GM20000 (cell line): ENCODE measurements at places on chromosomes 1 and 21.

DNA sequence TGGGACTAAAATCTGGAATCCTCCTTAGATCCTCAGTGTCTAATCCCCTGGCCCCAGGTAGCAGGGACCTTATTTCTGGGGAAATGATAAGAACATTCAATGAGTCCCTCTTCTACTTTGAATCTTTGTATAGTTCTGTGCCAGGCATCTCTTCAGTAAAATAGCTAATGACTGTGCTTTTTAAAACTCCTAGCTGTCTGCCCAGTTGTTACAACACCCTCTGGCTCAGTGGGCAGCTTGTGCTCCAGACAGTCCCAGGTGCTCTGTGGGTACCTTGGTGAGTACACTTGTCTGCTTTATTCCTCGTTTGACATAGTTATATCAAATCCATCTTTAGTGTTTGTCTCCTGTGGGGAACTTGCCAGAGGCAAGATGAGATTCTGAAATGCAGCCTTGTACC lies 18.0 kb downstream of the TGFB2 start:
- no peak for DNase-seq

DNA sequence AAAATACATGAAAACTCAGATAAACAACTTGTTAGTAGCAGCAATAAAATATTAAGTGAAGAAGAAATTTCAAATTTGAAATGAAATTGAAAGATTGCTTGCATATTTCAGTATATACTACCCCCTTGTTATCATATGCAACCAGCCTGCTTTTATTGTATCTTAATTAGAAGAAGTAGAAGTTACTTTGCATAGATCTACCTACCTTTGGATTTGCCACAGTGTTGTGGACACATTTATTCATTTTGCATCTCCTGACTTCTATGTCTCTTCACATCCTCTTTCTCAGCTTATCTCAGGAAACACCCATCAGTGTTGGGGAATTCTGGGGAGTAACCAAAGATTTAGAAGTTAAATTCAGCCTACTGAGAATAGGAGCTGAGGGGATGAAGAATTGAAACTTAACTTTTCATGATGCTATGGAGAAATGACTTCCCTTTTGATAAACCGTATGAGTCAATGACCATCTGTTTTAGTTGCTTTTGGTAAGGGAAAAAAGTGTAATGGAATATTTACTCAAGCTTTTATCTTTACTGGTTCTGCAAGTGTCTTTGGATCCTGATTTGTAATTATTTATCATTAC lies 96.9 kb downstream of the RGL1 start:
- DNase-seq = no peak

DNA sequence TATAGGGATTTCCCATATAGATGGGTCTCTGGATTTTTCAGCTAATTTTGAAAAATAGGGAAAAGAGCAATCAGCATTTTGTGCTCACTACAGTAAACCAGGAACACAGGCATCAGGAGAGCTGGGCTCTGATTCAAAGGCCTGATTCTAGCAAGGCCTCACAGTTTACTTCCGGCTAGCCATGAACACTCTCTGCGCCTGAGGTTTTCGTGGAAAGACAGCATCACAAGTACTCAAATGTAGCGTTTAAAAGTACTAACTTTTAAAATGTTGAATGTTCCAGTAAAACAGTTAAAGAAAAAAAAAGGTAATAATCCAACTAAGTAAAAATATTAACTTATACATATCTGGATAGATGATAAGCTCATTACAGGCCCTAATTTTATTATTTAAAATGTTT lies 120.6 kb downstream of the SLC45A1 start:
- no peak for DNase-seq

DNA sequence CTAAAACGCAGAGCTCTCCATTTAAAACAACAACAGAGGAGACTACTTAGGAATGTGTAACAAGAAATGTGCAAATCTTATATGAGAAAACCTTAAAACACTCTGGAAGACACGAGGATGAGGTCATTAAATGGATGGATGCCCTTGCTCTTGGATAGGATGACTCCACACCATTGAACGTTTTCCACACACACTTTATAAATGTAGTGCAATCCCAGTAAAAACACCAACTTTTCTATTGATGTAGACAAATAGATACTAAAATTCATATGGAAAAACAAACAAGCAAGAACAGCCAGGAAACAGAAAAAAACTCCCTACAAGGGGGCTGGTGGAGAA lies 18.4 kb upstream of the COL6A1 start:
- no peak for DNase-seq

GRCh38 chr21:17900281-17900989 lies 81.3 kb upstream of the C21orf91 start:
- DNase-seq = no peak

GRCh38 chr1:151175863-151176262 lies at the start of gene TMOD4:
TSS of gene TMOD4 (minus strand) at chr1:151175981. CDS start at chr1:151174875, 1,106 bp downstream.
- DNase-seq = no peak

- DNase-seq = no peak
Observed at GRCh38 chr1:103900005-103900404, 150.3 kb downstream of the AMY1C start.

- no peak for DNase-seq
Observed at GRCh38 chr1:33468531-33468930, 3.9 kb upstream of the ZSCAN20 start.

- DNase-seq = no peak
Observed at GRCh38 chr1:210523830-210524229, 195.1 kb downstream of the HHAT start.

GRCh38 chr1:152901631-152902030 lies 6.7 kb upstream of the IVL start:
- no peak for DNase-seq

DNA sequence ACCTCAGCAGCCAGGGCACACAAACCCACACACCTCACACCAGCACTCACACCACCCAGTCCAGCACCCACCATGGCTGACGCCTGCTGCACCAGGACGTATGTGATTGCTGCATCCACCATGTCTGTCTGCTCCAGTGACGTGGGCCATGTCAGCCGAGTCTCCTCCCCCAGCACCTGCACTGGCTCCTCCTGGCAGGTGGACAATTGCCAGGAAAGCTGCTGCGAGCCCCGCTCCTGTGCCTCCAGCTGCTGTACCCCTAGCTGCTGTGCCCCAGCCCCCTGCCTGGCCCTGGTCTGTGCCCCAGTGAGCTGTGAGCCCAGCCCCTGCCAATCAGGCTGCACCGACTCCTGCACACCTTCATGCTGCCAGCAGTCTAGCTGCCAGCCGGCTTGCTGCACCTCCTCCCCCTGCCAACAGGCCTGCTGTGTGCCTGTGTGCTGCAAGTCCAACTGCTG lies at the start of gene KRTAP10-8:
Gene KRTAP10-8, plus strand, starts transcription at position 51 of the 458 bp plus-strand sequence. Its CDS starts 22 bp downstream, at position 73.
- DNase-seq = no peak

DNA sequence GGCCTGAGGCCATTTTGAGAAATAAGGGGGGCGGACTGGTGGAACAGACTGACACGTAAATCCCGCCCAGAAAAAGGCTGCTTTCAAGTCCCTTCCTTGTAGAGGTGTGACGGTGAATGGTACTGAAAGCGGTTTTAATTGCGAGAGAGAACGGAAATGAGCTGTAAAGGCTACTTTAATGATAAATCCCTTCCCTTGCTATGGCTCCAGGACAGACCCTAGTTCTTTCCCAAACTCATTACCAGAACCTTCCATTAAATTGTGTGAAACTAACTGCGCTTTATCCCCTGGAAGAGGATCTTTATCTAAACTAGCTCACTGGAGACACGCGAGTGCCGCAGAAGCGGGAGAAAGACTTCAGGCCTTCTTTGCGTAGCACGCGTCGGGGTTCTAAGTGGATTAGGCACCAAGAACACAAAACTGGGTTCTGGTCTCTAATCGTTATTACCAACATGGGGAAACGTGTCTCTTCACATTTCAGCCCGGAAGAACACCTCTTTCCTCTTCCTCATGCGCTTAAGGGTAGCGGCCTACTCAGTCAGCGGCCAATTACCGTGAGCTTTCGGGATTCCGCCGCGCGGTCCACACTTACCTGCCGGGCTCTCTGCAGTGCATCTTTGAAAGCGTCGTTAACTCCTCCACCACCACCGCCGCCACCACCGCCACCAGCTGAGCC lies 441 bp downstream of the FUBP1 start:
- DNase-seq = peak; percentile 75

- DNase-seq = no peak
Observed at GRCh38 chr21:27532076-27532475, 565.2 kb upstream of the ADAMTS5 start.

GRCh38 chr1:6962996-6963911 lies 178.0 kb downstream of the CAMTA1 start:
- DNase-seq = peak; percentile 74

DNA sequence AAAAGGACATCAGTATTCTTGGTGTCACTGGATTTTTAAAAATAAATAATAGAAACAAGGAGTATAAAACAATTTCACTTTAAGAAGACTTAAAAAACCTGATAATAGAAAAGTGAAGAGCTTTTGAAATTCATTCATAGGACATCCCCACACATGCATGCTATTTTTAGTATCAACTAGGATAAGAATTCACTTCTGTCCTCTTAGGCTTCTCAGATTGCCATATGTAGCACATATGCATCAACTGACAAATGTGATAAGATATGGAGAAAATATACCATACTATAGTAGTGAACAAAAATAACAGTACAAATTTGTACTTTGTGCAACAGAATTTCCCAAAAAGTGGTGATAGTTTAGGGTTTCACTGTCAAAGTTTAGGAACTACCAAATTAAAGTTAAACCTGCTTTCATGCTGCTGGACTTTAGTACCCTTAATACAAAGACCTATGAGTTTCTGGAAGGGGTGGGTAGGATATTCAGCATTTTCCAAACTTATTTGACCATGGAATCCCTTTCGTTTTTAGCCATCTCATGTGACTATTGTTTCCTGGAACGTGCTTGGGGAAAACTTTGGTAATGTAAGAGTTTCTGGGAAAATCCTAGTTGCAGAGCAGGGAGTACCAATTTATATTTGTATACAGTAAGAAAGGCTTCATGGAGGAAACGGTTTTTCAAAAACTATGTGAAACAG lies 19.8 kb downstream of the RPRD2 start:
- no peak for DNase-seq

DNA sequence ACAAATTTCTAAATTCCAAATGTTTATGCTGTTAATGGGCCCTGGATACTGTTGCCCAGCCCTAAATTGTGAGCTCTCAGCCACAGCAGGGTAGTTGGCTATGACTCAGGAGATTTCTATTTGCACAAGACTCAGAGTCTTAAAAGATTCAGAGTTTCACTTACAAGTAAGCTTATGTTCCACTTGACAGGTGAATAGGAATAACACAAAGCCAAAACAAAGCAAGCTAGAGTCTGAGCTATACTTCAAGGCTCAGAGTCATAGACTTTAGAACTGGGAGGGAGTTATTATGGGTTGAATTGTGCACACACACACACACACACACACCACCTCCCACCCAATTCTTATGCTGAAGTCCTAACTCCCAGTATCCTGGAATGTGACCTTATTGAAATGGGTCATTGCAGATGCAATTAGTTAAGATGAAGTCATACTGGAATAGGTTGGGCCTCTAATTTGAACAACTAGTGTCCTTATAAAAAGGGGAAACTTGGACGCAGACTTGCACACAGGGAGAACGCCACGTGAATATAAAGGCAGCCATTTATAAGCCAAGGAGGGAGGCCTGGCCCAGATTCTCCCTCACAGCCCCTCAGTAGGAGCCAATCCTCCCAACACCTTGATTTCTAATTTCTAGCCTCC lies 30.2 kb downstream of the PRDX6 start:
- no peak for DNase-seq

GRCh38 chr1:45570631-45571030 lies 13.2 kb upstream of the NASP start:
- no peak for DNase-seq

DNA sequence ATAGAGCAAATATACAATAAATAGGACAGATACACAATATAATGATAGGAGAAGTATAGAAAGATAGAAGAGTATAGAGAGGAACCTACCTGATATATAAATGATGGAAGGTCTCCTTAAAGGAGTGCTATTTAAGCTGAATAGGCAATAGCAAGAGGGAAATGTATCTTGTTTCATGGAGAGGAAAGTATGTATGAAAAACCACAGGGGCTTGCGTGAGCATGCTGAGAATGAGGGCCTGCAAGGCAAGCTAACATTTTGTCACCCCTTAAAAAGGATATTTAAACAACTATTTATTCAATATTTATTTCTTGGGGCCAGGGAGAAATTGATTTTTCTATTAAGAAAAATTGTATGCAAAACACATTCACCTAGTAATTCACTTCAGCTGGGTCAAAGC lies 150.9 kb upstream of the ZRANB2 start:
- no peak for DNase-seq

GRCh38 chr1:233261206-233261605 lies 34.3 kb downstream of the PCNX2 start:
- DNase-seq = peak; percentile 33

- peak; percentile 84 for DNase-seq
Observed at GRCh38 chr1:5745800-5746610, 246.2 kb downstream of the NPHP4 start.

DNA sequence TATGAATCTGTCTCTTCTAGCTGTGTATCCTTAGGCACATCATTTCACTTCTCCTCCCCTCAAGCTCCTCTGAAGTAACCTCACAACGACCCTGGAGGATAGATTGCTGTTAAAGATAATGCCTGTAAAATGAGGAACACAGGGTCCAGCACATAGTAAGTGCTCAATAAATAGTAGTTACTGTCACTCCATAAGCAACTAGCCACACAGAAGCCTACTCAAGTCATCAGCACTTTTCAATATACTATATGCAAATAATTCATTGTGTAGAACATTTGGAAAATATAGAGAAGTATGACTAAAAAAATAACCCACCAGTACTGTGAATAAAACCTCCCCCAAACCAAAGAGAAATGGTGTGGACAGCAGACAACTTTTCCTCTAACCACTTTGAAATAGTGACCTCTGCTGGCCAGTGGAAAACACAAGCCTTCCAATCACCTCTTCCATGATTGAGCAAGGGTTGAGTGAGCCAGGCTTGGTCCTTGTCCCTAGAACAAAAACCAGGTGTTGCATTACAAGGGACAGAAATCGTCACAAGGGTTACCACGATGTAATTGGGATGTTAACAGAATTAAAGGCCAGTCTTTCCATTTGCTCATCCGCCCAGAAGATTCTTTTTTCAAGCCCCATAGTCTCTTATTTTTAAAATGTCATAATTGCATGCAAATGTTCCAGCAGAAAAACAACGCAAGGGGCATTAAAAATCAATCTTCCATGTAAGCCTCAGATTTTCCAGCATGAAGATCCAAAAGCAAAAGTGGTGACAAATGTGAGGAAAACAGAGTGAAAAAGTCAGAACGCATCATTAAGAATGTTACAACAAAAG lies 15.7 kb upstream of the GLIS1 start:
- DNase-seq = peak; percentile 49

DNA sequence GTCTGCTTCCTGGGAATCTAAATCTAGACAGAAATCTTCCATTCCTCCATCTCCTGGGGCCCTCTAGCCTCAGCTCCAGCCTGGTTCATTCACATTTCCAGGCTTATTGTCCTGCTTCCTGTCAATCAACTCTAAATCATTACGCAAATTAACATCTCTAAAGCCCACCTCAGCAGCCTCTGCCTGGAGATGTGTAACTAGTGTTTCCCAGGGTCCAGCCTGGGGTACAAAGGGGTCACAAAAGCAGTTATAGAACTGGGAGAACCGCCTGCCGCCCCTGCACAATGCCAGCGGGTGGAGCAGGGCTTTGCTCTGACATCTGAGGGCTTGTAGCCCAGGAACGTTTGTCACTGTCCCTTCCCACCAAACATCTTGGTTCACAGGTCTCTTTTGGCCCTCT lies 373.5 kb downstream of the RRAGC start:
- no peak for DNase-seq

- no peak for DNase-seq
Observed at GRCh38 chr1:22639286-22639685, 2.9 kb downstream of the C1QA start.

GRCh38 chr1:27993241-27993640 lies 33.5 kb downstream of the XKR8 start:
- DNase-seq = no peak

GRCh38 chr1:41672173-41672572 lies 187.7 kb upstream of the EDN2 start:
- DNase-seq = no peak

GRCh38 chr21:41419921-41420862 lies 5.8 kb upstream of the MX1 start:
- peak; percentile 55 for DNase-seq
